ENCODE measurements at places on chromosomes 13 and 19.

- peak; percentile 42 for DNase-seq
Measured at GRCh38 chr19:5292822-5293611, 47.6 kb downstream of the PTPRS start.

- no peak for DNase-seq
Measured at GRCh38 chr13:73111331-73111730, 52.5 kb downstream of the KLF5 start.

GRCh38 chr13:51502153-51502651 is 49.4 kb upstream of the INTS6 start:
- peak; percentile 81 for DNase-seq

DNA sequence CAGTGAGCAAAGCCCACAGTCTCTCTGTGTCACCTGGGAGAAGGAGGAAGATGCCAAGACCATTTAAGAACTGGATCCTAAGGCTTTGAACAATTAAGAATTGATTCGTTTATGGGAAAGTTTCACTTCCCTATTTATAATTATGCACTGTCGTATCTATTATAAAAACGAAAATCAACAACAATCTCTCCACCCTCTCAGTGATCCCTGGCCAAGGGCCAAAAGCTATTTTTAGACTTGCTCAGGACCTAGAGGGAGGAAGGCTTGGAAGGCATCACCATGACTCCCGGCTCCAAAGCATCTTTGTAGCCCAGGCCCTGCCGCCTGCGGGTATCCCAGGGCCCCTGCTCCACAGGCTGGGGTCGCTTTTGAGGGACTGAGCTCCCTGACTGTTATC is 1.3 kb downstream of the RHPN2 start:
- no peak for DNase-seq

DNA sequence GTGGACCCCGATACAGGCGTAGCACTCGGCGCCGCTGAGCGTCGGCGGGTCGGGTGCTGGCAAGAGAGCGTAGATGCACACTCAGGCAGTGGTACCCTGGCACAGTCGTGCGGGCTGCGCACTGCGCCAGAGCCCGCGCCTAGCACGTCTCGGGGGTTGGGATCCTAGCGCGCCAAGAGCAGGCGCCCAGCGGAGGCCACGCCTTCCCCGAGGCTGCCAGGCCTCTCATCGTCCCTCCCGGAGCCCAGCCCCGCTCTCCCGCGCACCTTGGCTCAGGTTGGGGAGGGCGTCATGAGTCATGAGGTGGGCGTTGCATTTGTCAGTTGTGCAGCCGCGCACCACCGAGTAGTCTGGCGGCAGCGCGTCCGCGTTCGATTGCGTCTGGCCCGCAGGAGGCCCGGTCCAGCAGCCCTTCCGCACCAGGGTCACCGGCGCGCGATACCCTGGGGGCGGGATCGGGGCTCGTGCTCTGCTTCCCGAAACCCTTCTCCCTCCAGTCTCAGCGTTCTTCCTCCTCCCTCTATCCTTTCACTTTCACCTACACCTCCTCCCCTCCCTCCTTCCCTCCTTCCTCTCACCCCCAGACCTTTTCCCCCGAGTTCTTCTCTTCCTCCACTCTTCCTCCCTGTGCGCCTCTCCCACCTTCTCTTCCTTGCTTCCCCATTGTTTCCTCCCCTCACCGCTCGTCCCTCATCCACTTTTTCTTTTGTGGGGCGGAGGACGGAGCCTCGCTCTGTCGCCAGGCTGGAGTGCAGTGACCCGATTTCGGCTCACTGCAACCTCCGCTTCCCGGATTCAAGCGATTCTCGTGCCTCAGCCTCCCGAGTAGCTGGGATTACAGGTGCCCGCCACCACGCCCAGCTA is 3.5 kb downstream of the LYPD5 start:
- DNase-seq: peak; percentile 47

GRCh38 chr19:35316560-35316959 is 12.4 kb upstream of the CD22 start:
- no peak for DNase-seq

DNA sequence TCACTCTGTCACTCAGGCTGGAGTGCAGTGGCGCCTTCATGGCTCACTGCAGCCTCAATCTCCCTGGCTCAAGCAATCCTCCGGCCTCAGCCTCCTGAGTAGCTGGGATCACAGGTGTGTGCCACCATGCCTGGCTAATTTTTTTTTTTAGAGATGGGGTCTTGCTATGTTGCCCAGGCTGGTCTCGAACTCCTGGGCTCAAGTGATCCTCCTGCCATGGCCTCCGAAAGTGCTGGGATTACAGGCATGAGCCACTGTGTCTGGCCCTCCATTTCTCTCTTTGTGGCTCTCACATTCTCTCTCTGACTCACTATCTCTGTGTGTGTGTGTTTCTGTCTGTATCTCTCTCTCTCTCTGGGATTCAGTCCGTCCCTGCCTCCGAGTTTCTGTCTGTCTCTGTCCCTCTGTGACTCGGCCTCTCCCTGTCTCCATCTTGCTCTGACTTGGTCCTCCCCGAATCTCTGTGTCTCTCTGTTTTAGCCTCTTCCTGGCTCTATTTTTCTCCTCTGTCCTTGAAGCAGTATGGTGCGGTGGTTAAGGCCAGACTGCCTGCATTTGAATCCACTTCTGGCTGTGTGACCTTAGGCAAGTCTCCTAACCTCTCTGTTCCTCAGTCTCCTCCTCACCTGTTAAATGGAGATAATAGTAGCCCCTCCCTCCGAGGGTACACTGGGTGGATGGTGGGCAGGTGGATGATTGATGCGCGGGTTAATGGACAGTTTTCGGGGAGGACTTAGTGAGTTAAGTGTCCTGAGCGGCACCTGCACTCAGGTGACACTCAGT is 11.0 kb downstream of the MEIS3 start:
- no peak for DNase-seq

DNA sequence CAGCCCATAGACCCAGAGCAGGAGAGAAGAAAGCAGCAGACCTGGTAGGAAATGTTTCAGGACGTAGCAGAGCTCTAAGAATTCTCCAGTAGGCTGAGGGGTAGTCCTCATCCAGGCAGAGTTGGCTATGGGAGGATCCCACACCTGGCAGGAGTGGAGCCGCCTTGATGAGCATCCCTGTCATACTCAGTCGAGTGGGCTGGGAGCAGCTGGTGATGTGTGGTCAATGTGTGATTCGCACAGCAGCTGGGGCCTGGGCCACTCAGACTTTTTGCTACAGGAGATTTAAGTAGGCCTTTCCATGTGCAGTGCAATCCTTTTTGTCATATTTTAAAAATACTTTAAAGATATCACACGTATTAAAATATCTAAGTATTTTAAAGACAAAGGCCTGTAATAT is 56.6 kb downstream of the MYO16 start:
- no peak for DNase-seq

- DNase-seq: no peak
Measured at GRCh38 chr13:46053162-46054012, 841 bp upstream of the ZC3H13 start.

DNA sequence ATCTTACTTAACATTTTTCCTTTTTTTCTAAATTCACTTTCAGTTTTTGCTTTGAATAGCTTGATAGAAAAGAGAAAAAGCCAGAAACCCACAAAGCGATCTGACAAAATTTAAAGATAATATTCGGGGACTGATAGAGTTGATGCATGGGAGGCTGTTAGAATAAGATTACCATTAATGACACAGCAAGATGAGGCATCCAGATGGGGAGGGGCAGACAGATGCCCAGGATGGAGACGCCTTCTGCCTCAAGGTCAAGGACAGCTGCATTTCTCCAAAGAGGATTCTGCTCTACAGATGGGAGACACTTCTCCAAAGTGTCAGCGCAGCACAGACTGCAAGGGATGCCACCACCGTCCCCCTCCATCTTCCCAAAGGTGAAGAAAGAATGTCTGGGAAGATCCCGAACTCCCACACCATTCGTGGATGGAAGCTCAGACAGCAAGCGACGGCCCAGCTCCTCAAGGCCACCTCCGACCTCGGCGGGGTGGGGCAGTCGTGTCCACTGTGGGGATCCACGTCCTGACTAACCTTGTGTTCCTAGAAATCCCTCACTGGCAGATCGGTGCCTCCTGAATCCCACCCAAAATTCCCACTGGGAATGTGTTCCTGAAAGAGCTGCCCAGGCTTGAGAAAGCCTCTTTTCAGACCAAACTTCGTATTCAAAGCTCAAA is 32.9 kb downstream of the NAXD start:
- DNase-seq: no peak

GRCh38 chr19:55173714-55174409 is 6.2 kb downstream of the SYT5 start:
- DNase-seq: peak; percentile 50

GRCh38 chr13:51330791-51331190 is 8.7 kb upstream of the SERPINE3 start:
- DNase-seq: no peak

GRCh38 chr13:94661406-94661805 is 50.9 kb downstream of the SOX21 start:
- no peak for DNase-seq

DNA sequence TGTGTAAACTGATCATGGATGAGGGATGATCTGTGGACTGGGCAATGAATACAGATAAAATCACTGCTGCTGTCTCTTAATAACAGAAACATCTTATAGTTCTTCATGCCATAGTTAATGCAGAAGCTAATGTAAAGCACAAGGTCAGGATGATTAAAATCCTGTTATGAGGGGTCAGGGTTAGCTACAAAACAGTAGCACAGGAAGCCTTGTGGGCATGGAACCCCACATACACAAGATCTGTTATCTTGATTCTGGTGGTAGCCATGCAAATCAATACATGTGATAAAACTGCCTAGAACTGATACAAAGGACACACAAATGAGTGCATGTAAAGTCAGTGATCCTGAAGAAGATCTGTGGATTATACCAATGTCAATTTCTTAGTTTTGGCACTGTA is 96.4 kb downstream of the KLF12 start:
- peak; percentile 11 for DNase-seq

DNA sequence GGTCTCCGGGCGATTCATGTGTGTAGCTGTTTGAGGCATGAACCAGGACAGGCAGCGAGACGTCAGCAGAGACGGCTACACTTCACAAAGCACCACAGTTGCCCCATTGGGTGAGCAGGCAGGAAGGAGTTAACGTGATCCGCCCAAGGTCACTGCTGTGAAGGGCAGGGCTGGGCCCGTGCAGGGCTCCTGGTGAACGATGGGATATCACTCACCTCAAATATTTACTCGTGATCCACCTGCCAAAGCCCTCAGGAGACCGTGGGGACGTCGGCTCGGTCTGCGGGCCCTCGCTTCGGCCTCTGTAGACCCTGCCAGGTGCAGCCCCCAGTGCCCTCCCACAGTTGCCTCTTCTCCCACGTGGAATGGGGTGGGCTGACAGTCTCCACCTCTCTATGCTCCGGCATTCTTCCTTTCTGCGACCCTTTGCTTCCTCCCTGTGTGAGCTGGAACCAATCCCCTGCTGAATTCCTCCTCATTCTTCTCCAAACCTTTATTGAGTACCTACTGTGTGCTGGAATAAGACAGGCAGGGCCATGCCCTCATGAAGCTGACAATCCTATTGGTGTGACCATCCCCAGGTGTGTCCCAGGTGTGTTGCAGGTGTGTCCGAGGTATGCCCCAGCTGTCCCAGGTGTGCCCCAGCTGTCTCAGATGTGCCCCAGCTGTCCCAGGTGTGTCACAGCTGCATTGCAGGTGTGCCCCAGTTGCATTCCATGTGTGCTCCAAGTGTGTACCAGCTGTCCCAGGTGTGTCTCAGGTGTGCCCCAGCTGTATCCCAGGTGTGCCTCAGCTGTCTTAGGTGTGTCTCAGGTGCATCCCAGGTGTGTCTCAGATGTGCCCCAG is 2.0 kb upstream of the GRK1 start:
- no peak for DNase-seq

DNA sequence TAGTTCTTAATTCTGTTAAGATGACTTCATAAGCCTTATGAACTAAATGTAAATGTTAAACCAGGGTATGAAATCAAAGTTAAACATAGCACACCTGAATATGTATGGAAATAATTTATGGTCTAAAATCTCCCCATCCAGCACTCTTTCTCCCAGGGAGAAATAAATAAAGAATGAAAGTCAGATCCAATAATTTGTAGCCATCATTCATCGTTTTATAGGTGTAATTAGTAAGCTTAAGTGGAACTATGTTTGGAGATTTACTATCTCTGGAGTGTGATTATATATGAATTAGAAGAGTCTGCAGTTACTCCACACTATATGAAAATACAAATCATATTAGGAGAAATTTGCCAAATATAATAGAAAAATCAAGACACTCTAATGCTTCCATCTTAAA is 405.1 kb downstream of the DACH1 start:
- no peak for DNase-seq

- DNase-seq: no peak
Measured at GRCh38 chr13:43363156-43363953, 340.0 kb downstream of the DNAJC15 start.

- DNase-seq: no peak
Measured at GRCh38 chr13:29569253-29570050, 26.0 kb downstream of the SLC7A1 start.

DNA sequence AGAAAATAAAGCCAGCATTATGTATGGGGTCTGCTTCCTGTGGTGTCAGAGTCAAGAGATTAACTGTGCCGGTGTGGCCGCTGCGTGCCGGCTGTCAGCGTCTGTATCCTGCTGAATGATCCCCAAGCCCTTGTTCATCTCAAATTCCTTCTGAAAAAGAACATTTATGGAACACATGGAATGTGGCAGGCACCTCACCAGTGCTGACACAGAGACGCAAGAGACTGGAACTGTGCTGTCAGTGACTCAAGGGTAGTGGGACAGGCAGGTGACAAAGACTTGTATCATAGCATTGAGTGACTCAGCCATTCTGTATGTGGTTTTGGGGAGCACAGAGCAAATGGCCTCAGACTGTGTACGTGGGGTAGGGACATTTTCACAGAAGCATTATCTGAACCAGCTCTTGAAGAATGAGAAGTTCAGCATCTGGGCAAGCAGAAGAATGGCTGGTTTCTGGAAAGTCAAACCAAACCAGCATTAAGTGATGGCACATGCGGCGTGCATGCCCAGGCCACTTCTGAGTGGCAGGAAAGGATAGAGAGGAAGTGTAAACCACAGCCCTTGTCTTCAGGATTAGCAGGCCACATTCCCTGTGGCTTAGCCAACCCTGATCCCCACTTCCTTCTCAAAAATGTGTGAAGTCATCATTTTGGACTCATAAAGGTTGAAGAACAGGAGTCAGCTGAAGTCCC is 54.0 kb upstream of the IRS2 start:
- DNase-seq: peak; percentile 56

GRCh38 chr19:48351341-48351752 is 12.4 kb downstream of the TMEM143 start:
- DNase-seq: peak; percentile 85

DNA sequence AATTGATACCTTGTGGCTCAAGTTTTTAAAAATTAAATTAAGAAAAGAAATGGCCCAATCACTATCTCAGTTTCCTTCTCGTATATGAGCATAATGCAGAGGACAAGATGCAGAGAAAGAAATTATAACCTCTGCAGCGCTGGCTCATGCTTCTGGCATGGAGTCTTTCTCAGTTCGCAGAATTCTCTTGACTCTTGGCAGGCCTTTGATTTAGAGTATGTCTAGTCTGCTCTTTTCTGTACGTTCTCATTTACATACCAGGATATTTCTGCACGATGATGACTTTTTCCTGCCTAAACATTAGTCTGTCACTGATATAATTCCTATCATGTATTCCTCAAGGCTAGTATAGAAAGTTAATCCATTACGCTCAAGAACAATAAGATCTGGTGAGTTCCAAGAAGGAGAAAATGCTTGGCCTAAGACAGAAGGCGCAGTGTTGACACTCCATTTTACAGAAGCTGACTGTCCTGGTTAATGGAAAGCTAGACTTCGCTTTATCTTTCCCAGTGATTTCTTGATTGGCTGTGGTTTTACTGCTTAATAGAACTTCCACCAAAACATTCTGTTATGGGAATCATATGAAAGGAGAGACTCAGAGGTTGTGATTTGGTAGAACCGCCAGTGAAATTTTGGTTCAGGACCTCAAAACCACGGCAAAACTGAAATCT is 1.7 kb upstream of the SMAD9 start:
- no peak for DNase-seq

- no peak for DNase-seq
Measured at GRCh38 chr13:85204668-85205344, 594.4 kb downstream of the SLITRK6 start.
